ENCODE measurements at places on chromosomes 3 and 15.

- DNase-seq = no peak
Measured at GRCh38 chr3:171456765-171457606, 3.2 kb downstream of the TNIK start.

DNA sequence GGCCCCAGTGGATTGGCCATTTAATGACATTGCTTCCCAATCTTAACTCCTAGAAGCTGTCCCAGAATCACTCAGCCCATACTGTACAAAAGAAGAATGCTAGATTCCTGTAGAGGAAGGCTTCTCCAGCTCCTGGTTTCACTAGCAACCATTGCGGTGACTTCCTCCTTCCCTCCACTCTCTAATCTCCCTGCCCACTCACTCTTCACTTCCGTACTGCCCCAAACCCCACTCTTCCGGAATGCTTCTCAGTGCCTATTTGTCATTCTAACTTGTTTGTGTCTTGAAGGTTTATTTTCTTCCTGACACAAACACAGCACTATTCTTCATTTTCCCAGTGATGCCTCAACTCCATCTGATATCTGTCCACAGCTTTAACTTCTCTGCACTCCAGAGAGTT is 97.1 kb upstream of the SPATA16 start:
- no peak for DNase-seq

DNA sequence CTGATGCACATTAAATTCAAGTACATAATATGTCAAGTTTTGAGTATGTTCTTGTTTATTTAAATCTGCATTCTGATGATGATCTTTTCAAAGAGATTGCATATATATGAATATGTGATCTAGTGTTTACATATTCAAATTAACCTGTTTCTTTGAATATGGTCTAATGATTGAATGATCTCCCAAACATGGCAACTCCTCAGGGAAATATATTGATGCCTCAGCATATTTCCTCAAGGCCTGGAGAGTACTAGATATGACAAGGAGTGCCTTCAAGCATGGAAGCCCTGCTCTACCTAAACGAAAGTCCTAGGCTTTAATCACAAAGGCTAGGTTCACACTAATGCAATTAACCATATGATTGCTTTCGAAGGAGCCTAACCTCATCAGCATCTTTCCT is 532.8 kb downstream of the ZIC1 start:
- DNase-seq = no peak

DNA sequence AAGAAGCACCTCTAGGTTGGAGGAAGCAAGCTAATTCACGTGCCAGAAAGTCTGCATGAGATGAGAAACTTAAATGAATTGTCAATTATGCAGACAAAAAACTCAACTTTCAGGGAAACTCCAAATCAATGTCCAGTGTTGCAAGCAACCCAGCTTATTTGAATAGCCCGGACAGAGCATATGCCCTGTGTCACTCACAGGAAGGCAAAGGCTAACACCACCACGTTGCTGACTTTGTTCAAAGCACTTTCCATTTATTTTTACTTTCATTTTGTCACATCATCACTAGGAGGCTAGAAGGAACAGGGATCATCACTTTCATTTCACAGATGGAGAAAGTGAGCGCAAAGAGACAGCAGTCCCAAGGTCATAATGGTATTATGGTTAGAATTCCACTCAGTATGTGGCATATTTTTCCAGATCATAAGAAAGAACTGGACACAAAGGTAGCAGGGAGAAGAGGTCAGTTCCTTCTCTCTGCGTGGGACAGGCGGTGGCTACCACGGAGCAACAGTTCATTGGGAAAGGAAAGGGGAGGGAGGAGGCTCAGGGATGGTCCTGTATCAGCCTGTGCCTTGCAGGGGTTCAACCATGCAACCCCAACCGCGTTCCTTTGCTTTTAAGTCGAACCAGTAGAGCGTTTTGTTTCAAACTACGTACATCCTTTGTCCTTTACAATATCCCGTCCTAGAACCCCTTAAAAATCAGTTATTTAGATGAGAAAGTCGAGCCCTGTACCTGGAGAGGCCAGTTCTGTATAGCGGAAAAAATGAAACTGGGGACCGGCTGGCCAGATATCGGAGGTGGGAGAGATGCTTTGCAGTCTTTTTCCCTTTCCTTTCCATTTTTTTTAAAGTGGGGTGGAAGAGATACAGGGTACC is 1.1 kb downstream of the HEG1 start:
- DNase-seq = no peak

GRCh38 chr3:136958939-136959338 is 1.2 kb downstream of the IL20RB start:
- no peak for DNase-seq

DNA sequence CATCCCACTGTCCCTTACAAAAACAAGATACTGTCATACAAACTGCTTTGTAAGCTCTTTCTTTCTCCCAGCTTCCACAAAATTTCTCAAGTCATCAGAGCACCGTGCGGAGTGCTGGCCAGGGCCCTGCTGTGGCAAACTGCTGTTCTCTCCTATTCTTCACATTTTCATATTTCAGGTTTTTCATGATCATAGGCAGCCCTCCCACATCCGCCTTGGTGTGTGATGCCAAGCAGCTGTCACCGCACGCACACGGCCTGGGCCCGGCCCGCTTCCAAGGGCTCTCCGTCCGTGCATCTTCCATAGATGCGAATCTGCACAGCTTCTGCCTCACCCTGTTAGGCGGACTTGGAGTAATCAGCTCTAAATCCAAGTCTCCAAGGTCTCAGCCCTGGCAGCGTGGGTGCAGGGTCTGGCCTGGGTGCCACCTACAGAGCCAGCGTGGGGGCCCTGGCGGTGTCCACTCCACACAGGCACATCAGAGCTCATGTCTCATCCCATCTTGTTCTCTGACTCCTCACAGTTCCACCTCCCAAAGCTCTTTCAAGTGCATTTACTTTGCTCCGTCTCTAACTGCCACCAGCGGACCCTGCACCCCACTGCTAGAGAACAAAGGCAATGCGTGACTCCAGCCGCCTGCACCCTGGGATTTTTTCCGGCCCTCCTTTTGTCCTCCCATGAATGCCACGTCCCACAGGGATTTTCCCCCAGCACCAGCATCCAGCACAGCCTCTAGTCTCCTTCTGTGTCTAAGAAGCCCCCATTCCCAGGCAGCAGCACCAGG is 27.2 kb downstream of the CYFIP1 start:
- DNase-seq = no peak

DNA sequence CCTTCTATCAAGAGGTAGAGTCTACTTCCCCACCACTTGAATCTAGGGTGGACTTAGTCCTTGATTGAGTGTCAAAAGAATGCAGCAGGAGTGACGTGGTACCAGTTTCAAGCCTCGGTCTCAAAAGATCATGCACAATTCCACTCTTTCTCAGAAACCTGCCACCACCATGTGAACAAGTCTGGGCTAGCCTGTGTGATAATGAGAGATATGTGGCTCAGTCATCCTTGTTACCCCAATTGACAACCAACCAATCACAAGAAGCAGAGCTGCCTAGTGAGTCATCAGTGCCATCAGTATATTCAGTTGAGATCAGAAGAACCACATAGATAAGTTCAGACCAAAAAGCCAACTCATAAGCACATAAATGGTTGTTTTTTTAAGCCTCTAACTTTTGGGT is 374.5 kb downstream of the IL20RB start:
- no peak for DNase-seq

- no peak for DNase-seq
Measured at GRCh38 chr3:53169045-53169831, 8.2 kb downstream of the PRKCD start.

- no peak for DNase-seq
Measured at GRCh38 chr15:43218908-43219706, 1.7 kb downstream of the EPB42 start.
